ENCODE measurements at places on chromosomes 13 and 19.

- no peak for DNase-seq
These were observed 22.6 kb upstream of the TIMM44 start for GRCh38 chr19:7965921-7966665.

DNA sequence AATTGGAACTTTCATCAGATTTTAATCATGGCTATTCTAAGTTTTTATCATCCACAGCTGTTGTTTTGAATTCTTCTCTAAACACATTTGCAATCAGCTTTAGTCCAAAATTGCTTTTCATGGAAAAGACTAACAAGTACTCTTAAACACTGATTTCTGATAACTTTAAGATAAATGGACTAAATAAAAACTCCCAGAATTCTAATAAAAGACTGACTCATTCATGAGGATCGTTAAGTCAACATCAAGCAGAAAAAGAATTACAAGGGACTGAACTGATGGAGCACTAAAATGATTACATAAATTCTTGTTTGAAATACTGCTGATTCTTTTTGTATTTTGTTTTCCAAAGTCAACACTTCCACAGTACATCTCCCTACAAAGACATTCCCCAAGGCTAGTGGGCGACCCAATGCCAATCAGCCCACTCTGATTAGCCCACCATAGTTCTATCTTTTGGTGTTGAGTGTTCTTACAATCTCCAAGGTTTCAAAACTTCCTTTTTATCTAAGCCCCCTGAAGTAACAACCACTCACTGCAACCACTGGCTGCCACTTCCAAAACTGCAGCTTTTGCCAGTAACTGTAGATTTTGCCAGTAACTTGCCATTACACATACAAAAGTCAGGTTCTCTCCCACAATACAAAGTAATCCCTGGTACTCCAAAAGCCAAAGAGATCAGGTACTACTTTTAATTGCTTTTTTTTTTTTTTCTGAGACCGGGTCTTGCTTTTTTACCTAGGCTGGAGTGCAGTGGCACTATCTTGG, 14.0 kb upstream of the NAA16 start:
- no peak for DNase-seq

DNA sequence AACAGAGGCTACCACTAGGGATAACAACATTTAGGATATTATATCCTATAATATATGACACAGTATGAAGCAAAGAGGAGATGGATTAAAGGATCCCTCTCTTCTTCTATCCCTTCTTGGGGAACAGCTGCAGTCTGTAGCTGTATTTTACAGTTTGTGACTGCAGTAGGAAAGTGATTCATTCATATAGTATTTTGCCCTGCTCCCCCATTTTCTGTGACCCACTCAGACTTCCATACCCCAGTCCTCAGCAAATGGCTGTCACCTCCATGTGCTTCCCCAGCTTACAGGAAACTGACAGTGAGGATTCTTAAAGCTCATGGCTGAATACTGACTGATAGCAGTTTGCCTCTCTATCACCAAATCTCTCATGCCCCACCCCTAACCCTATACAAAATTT, 27.5 kb downstream of the MICU2 start:
- no peak for DNase-seq

GRCh38 chr19:45170146-45171106, 7.6 kb downstream of the TRAPPC6A start:
- no peak for DNase-seq

DNA sequence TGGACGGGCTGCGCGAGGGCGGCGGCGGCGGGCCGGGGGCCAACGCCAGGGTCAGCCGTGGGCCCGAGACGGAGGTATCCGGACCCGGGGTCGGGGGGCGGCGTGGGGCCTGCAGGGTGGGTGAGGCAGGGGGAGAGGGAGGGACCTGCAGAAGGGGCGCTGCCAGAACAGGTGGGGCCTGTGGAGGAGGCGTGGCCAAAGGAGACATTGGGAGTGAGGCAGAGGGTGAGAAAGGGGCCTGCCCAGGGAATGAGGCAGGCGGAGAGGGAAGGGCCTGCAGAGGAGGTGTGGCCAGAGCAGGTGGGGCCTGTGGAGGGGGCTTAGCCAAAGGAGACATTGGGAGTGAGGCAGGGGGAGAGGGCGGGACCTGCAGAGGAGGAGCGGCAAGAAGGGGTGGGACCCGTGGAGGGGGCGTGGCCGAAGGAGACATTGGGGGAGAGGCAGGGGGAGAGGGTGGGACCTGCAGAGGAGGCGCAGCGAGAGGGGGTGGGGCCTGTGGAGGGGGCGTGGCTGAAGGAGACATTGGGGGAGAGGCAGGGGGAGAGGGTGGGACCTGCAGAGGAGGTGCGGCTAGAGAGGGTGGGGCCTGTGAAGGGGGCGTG, 4.2 kb downstream of the PRR36 start:
- peak; percentile 97 for DNase-seq
